ENCODE measurements at places on chromosomes 5 and 9.

- no peak for DNase-seq
Measured at GRCh38 chr9:137820161-137820855, 57.3 kb upstream of the CACNA1B start.

DNA sequence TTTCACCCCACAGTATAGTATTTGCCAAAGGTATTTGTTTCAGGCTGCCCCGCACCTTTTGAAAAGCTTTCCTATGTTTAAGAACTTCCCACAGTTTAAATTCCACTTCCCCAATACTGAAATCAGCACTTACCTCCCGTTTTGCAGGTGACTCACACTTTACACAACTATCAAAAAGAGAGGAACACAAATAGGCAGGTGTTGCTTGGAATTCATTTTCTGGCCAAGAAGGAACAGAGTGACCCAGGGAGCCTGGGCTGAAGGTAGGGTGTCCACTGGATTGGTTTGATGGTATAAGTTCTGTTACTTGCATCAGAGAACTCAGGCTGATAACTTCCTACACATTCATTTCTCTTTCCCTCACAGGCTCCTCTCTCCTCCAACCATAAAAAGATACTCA lies 60.1 kb upstream of the SLC30A5 start:
- no peak for DNase-seq

DNA sequence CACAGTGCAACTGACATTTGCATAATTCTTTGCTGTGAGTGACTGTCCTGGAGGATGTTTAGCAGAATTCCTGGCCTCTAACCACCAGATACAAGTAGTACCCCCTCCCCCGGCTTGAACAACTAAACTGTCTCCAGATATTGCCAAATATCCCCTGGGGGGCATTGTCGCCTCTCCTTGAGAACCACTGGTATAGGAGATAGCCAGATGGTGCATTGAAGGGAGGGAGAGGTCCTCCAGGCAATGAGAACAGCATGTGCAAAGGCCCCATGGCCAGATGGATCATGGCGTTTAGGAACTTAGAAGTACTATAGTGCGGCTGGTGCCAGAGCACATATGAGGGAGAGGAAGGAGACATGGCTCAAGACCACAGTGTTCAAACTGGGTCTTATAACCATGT lies 18.9 kb upstream of the ORM1 start:
- no peak for DNase-seq

DNA sequence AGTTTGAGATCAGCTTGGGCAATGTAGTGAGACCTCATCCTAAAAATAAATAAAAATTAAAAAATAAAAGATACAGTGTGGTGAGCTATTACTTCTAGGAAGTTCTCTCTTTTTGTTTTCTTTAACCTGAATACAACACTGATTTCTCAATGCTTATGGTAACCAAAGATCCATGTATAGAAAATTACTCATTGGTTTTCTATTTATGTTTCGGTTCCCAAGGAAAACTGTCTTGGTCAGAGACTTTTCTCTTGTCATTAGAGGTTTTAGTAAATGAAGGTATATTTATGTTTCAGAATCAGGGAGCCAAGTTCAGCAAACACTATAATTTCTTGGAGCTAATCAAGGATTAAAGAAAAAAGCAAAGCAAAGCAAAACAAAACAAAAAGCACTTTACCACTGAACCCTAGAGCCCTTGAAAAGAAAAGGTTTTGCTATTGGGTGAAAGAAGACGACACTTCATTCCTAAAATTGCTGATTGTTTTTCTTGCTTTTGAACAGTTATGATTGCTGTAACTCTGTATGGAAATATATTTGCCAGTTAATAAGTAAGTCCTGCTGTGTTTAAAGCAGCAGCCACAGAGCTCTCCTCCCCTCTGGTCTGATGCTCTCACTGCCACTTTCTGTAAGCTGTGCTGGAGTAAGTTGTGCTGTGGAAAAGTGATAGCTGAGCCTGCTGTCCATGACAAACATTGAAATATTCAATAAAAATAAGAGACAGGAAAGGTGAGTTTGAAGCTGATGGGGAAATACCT lies 298.2 kb downstream of the CD180 start:
- no peak for DNase-seq

Data from hematopoietic multipotent progenitor cell treated with erythropoietin and hydrocortisone succinate and interleukin-3 and kit ligand, for 8 days (in vitro differentiated cells).